T-helper 17 cell (primary cell): ENCODE measurements at places on chromosomes 3 and 15. TPM values are rescaled to one million over a fixed set of nuclear protein-coding genes. Genes with fewer than 3 reads are reported as not detected.

The AMT gene
- 5.9 TPM for total RNA-seq

The ZBTB38 gene
- total RNA-seq, result 51.6 TPM

The TRIM42 gene
- total RNA-seq, result not detected

The SSR3 gene
- total RNA-seq, result 94.3 TPM

The STRC gene
- 1.8 TPM for total RNA-seq

The ST3GAL6 gene
- 0.99 TPM for total RNA-seq

The RASL12 gene
- total RNA-seq, result not detected

DNA sequence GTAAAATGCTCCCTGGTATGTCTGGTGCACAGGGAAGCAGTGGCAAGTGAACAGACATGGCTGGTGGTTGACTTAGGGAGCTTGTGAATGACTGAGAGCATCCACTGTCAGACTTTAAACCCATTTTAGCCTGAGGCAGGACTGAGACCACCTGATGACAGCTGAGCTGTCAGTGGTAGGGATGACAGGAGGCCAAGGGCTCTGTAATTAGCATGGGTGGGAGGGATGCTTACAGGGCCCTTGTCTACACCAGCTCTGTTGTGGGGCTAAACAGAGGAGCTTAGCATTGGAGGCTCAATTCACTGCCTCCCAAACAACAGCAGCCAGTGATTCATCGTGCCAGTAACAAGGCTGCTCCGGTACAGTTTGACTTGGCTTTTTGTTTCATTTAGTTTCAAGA, 169.4 kb downstream of the CHST2 start:
- DNase-seq, result no peak

GRCh38 chr3:151282921-151283320, 4.6 kb upstream of the P2RY14 start:
- no peak for DNase-seq

DNA sequence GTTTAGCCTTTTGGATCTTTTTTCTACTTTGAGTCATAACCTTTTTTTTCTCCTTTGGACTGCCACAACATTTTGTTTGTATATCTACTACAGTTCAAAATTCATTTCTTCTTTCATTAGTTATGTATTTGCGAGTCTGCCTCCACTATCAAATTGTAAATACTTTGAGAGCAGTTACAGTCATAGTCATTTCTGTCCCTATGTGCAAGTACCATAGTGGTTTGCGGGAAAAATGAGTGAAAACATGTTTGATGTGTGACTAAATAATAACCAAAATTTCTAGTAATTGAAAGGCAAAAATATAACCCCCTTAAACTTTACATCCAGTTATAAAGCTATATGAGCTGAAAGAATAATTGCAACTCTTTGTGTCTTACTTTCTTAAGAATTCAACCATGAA, 45.8 kb upstream of the CCDC50 start:
- no peak for DNase-seq

- DNase-seq, result no peak
Measured at GRCh38 chr15:50418041-50418583, 6.1 kb upstream of the USP8 start.

- DNase-seq, result no peak
Measured at GRCh38 chr15:82870727-82871320, 61.4 kb downstream of the WHAMM start.

DNA sequence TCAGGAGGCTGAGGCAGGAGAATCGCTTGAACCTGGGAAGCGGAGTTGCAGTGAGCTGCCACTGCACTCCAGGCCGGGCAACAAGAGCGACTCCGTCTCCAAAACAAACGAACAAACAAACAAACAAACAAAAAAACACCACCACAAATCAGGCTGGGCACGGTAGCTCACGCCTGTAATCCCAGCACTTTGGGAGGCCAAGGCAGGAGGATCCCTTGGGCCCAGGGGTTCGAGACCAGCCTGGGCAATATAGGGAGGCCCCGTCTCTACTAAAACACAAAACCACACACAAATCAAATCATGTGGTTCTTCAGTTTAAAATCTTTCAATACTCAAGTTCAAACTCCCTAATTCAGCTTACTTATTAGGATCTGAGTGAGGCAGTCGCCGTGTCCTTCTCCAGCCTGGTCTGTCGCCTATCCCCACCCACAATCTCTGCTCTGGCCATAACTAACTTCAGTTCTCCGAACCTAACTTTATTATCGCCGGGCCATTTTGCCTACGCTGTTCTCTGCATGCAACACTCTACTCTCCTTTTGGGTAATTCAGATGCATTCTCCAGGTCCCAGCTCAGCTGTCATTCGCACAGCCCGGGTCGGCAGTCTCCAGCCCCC, 660 bp upstream of the RTF1 start:
- DNase-seq, result no peak

DNA sequence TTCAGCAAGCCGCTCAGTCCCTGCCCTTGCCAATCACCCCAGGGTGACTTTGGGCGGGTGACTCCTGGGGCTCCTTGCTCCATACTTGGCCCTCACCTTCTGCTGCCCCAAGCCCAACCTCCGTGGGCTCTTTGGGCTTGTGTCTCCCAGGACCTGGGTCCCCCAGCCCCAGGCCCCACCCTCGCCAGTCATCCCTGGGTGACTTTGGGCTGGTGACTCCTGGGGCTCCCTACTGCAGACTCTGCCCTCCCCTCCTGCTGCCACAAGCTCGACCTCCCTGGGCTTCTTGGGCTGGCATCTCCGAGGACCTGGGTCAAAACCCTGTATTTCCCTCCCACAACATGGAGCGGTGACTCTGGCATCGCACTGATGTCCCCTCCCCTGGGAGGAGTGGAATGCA, 151.5 kb downstream of the GOLGA6L4 start:
- no peak for DNase-seq

GRCh38 chr3:186882881-186883685, 40.6 kb downstream of the ADIPOQ start:
- no peak for DNase-seq

DNA sequence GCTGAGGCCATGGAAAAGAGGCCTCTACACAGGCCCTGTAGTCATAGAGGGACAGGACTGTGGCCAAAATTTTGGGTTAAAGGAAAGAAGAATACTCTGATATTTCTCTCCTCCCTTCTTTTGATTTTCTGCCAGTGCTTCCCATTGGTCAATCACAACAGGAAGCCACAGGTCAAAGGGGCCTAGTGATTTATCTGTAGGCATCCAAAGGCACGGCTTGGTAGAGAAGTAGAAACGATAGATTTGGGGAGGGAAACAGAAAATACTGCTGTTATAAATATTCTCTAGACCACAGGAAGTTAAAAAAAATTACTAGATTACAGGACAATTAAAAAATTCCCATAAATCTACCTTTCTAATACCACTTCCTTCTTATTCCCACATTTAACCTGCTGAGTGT, 1.7 kb upstream of the CCDC50 start:
- no peak for DNase-seq

GRCh38 chr3:188349351-188349901, 195.5 kb downstream of the LPP start:
- no peak for DNase-seq

DNA sequence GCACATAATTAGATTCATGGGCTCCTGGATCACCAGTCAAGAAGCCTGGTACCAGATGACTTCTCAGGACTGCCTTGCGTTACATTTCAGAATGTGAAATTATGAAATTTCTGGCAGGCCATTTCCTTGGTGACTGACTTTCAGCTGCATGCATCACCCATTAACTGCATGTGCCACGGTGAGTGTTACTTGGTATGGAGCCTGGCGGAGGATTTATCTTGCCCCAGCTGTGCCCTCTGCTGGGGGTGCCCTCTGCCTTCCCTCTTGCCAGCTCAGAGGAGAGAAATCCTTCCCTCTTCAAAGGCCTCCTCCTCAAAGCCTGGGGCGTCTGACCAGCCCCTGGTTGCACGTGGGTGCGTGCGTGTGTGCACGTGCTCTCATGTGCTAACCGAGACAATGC, 57.7 kb upstream of the CTSH start:
- no peak for DNase-seq

DNA sequence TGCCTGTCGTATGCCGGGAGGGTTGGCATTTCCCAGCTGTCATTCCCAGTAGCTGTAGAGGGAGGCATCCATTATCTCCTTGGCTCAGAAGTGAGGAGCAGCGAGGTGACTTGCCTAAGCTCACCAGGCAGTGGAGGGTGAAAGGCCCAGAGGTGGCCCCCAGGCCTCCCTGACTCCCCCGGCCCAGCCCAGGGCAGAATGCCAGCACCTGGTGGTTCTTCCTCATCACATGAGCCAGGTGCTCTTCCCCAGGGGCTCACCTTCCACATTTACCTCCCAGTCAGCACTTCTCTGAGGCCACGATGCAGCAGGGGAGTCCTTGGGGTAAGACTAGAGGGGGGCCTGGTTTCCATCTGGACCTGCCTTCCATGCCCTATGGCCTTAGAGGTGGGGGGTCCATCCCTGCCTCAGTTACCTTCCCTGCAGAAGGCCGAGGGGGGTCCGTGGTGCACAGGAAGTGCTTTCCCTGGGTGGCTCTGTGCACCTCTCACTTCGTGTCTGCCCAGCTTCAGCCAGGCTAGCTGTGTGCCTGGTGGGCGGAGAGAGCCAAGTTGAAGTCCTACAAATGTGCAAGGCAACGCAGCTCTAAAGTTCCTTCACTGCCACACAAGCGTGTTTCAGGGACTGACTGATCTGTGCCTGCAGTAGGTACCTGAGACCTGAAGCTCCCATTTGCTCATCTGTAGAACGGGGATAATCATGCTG, 70.3 kb upstream of the PLXNA1 start:
- no peak for DNase-seq

- DNase-seq, result no peak
Measured at GRCh38 chr15:52797625-52798501, 7.7 kb upstream of the ONECUT1 start.

- no peak for DNase-seq
Measured at GRCh38 chr15:40908095-40908494, 13.8 kb downstream of the VPS18 start.
